ENCODE measurements at places on chromosomes 5 and 9. TPM values are rescaled to one million over a fixed set of nuclear protein-coding genes. Genes with fewer than 3 reads are reported as not detected.

RAPGEF1 gene
- total RNA-seq: 75.0 TPM

GRCh38 chr9:126298063-126298801, 28.4 kb upstream of the MVB12B start:
- peak; percentile 63 for DNase-seq

GRCh38 chr9:79134654-79135053, 437.1 kb upstream of the TLE4 start:
- no peak for DNase-seq

SLC27A6 gene
- 0.34 TPM for total RNA-seq

EGFL7 gene
- total RNA-seq: 17.2 TPM

- DNase-seq: no peak
Observed at GRCh38 chr5:88602584-88602983, 280.4 kb downstream of the MEF2C start.

Measured in left colon (tissue), 2 donors.